ENCODE measurements at places on chromosomes 7 and 10.

DNA sequence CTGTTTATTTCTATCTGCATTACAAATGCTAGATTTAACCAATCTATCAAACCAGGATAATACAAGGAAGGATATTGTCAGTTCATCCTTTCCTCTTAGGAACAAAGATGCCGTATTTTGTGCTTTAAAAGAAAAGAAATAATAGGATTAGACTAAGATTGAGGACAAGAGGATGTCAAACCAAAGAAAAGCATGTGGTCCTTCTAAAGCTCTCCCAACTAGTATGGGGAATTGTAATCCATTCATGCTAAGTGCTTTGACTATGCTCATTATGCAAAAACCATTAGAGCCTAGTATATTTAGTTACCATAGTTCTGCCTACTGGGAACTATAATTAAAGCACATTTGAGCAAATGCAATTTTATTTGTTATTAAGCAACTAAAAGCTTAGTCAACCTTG lies 280.2 kb downstream of the GRM8 start:
- no peak for DNase-seq

- DNase-seq, result no peak
Measured at GRCh38 chr7:34916267-34916666, 121.0 kb downstream of the DPY19L1 start.

GRCh38 chr10:95729323-95730055 lies 26.5 kb upstream of the ENTPD1 start:
- no peak for DNase-seq

DNA sequence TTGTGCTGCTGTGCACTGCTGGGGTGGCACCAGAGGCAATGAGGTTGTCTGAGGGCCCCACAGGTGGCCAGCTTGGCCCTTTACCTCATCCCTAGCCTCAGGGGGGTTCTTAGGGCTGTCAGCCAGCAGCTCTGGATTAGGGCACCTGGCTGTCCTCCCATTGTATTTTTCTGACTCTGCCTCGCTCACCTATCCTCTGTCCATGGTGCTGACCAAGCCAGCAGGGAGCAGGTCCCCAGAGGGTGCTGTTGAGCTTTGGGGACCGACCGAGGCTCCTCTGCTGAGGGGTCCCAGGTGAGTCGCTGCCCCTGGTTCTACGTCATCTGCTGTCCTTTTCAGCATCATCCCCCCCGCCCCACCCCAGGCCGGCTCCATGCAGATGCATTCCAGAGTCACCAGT lies 32.1 kb upstream of the ZNF735 start:
- DNase-seq, result no peak

GRCh38 chr7:115574681-115575291 lies 455.8 kb downstream of the TFEC start:
- no peak for DNase-seq

GRCh38 chr10:5887029-5887428 lies 2.7 kb downstream of the ANKRD16 start:
- DNase-seq, result no peak

- no peak for DNase-seq
Measured at GRCh38 chr7:136122026-136122425, 144.9 kb upstream of the MTPN start.
